ENCODE measurements at places on chromosomes 5 and 9. TPM values are rescaled to one million over a fixed set of nuclear protein-coding genes. Genes with fewer than 3 reads are reported as not detected.

The PCDHA1 gene
- total RNA-seq: not detected

The C7 gene
- total RNA-seq: 0.88 TPM

The RASGRF2 gene
- under 0.01 TPM for total RNA-seq

DNA sequence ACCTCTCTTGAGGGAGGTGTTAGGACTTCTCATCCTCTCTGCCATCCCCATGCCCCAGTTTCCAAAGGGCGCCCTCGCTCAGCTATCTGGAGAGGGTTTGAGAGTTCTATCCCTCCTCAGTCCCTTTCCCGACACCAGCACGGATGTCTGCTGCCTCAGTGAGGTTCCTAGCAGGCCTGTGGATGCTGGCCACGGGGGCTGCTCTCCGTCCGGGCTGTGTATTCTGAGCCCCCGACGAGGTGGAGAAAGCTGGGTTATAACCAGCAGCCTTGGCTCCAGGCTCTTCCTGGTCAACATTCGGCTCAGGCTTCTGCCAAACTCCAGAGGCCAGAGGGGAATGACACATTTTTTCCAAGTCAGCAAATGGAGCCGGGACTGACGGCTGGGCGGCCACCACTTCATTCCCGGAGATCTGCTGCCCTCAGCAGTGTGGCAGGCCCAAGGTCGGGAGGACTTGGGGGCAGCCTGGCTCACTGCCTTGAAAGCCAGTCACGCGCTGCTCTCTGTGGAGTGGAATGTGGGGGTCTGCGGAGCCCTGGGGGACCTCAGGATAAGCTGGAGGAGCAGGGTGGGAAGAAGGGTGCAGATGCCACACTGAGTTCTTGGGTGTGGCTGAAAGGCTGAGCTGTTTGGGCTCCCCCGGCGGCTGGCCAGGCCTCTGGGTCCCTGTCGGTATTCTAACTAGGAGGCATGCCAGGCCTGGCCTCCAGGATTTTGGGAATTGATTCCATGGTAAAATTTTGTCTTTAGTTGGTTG, 27.4 kb downstream of the PTPA start:
- DNase-seq: peak; percentile 90

DNA sequence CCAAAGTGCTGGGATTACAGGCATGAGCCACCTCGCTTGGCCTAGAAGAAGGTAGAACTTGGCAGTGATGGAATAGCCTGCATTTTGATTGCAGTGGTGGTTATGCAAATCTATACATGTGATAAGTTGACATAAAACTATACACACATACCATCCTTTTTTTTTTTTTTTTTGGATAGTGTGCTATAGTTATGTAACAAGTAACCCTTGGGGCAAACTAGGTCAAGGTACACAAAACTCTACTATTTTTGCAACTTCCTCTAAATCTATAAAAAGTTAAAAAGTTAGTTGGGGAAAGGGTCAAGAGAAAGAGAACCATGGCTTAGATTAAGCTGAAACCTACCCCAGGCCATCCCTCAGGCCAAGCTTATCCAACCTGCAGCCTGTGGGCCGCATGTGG, 11.1 kb downstream of the TRIM14 start:
- DNase-seq: no peak

All from osteoblast (primary cell).